Glomerular endothelial cell (primary cell): ENCODE measurements at places on chromosomes 7 and 10. TPM values are rescaled to one million over a fixed set of nuclear protein-coding genes. Genes with fewer than 3 reads are reported as not detected.

The PSD gene
- 0.15 and 0.35 TPM in 2 replicates for total RNA-seq

The ZNF3 gene
- total RNA-seq: 28.6 and 30.8 TPM in 2 replicates

The MASTL gene
- total RNA-seq: 7.0 and 10.9 TPM in 2 replicates

The RBM20 gene
- total RNA-seq: 0.29 and 0.68 TPM in 2 replicates

The FEZF1 gene
- not detected in 2 replicates for total RNA-seq
